ENCODE measurements at places on chromosomes 16 and 17.

DNA sequence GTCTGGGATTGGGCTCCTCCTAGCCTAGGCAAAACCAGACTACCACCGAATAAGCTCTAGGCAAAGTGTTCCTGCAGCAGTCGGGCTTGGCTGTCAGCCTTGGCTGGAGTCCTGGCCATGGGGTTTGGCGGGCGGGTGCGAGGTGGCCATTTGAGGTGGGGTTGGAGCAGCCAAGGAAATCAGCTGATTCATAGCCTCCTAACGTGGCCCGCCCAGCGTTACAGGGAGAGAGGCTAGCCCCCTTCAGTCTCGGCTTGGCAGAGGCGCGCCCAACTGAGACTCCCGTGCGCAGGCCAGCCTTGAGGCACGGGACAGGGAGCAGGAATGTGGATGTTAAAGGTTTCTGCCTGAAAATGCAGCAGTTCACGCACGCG lies 1.9 kb downstream of the PMP22 start:
- DNase-seq = no peak

DNA sequence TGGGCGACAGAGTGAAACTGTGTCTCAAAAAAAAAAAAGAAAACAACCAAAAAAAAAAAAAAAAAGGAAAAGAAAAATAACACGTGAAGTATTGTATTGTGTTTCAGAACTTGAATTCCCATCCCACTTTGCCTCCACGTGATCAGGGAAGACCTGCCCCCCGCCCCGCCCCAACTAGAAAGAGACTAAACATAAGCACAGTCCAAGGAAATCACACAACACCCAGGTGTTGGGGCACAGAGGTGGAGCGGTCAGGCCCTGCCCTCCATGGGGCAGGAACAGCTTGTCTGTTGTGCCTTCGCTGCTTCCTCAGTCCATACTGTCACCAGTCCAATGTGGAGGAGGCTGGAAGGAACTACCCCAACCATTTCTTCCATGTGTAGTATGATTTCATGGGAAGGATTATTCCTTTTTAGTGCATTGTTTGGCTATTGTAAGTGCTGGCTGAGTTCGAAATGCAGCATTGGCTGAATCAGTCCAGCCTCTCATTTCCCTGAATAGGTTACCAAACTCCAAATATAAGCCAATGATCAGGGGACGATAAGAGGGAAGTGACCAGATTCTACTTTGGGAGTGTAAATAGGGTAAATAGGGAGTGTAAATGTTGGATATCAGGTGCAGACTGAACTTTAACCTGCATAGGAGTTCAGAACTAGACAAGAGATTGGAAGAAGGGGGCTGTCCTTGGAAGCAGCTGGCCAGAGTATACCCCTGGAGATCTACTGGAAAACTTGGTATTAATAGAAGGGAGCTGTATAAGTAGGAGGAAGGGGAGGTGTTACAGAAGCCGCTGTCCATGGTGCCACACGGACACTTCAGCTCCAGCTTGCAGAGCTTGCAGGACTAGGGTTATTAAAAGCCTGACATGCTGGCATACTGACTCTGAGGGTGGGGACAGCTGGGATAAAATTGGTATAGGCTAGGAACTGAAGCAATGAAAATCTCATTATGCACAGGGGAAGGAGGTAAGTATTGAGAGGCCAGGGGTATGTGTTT lies 50.7 kb downstream of the TANGO6 start:
- no peak for DNase-seq

DNA sequence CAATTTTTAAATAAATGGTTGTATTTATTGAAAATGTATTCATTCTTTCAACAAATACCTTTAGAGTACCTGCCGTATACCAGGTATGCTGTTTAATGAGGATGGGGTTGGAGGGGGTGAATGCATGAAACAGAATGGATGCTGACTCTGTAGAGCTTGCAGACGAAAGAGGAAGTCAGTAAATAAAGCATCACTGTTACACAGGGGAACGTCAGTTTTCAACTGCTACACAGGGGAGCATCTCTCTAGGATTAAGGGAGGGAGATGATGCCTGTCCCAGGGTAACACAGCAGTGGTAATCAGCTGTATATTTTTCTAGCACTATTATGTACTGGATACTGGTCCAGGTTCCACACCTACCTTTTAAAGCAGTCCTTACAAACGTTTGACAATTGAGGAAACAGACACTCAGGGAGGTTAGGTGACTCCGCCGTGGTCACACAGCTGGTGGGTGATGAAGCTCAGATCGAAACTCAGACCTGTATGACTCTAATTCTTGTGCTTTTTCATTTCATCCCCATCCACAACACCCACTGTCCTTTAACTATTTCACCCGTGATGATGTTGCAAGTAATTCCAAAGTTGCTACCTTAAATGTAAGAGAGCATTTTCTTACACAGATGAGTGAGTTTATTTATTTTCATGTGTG lies 452.1 kb upstream of the HSBP1 start:
- no peak for DNase-seq

DNA sequence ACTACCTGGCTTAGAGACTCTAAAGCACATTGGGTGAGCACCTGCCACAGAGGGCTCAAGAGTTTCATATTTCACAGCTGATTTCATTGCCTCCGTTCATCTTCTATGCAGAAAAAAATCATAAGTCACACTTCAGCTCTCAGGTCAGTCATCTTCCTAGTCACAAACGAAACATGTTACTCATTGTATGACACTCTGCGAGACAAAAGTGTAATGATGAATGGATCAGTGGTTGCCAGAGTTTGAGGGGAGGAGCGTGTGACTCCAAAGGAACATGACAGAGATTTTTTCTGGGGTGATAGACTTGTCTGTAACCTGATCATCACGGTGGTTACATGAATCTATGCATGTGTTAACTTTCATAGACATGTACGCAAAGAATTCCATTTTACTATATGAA lies 195.2 kb upstream of the CNTNAP4 start:
- DNase-seq = no peak

GRCh38 chr17:1053661-1054360 lies 56.9 kb downstream of the TIMM22 start:
- DNase-seq = no peak

GRCh38 chr17:6660101-6660500 lies 8.5 kb downstream of the C17orf100 start:
- no peak for DNase-seq

- no peak for DNase-seq
These were observed 723.9 kb downstream of the MAF start for GRCh38 chr16:78876671-78877070.

DNA sequence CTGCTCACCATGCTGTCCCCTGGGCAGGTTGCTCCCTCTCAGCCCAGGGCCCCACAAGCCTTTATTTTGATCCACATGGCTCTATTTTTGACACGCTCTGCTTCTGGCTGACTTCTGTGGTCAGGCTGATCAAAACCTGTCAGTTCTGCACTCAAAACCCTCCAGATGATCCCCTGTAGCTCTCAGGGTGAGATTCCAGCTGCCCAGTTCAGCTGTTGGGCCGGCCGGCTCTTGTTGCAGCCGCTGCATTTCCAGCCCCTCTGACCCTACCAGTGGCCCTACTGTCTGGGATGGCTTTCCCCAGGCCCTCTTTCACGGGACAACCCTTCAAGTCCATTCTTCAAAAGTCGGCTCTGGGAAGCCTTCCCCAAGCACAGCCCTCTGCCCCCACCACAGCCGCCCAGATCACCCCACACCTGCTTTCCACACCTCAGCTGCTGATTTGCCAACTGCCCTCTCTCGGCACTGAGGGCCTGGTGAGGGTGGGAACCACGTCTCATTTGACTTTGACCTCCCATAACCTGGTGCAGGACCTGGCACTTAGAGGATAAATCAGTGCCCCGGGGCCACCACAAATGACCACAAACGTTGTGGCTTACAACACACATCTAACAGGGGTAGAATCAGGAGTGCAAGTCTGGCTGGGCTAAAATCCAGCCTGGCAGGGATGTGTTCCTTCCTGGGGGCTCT lies 16.3 kb upstream of the CACNG4 start:
- DNase-seq = no peak

GRCh38 chr17:78753316-78754250 lies 28.5 kb downstream of the CYTH1 start:
- DNase-seq = no peak

- no peak for DNase-seq
These were observed 6.8 kb upstream of the NSMCE1 start for GRCh38 chr16:27275394-27275793.

DNA sequence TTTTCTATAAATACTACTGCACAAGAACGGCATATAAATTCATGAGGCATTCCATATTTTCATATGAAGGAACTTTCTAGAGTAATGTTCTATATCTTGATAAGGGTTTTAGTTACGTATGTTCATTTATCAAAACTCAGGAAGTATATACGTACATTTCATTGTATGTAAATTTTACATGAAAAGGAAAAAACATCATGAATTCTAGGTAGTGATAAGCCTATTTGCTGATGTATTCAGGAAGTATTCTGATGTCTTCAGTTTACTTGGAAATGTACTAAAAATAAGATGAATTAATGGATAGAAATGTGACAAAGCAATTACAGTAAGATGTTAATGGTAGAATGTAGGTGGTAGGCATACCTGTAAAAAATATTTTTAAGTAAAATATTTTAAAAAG lies 4.7 kb downstream of the DGKE start:
- no peak for DNase-seq

DNA sequence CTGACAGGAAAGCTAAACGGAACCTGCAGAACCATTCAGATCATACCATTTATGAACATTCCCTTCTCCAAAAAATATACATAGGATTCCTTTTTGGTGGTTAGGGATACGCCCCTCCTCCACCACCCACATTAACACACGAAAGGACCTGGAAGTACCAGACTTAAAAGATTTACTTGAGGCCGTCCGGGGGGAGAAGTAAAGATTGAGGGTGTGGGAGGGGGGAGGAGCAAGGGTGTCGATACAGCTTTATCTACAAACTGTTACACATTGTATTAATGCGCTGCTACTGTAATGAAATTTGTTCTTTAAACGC lies 537 bp downstream of the PALB2 start:
- DNase-seq = no peak

DNA sequence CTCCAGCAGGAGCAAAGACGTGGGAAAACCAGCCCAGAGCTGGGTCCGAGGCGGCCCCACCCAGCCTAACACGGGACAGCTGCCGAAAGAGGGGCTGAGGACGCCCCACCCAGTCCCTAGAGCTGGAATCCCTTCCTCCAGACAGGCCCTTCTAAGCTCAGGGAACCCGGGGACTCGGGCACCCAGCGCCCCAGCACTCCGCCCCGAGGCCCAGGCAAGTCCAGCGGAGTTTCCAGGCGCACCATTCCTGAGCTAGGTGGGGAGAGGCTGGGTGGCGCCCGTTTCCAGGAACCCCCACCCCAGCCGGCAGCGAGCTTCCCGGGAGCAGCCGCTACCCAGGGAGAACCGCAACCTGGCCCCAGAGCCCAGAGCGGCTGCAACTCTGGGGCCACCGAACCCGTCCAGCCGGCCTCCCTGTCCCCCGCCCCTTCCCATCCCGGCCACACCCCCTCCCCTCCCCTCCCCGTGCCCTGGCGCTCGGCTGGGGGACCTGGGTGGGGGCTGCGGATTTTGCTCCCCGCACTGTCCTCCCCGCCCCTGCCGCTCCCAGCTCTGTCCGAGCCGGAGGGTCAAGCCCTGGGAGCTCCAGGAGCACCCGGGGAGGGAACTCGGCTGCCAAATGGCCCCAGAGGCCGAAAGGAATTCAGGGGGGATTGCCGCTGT lies 536 bp downstream of the TMC6 start:
- DNase-seq = no peak

DNA sequence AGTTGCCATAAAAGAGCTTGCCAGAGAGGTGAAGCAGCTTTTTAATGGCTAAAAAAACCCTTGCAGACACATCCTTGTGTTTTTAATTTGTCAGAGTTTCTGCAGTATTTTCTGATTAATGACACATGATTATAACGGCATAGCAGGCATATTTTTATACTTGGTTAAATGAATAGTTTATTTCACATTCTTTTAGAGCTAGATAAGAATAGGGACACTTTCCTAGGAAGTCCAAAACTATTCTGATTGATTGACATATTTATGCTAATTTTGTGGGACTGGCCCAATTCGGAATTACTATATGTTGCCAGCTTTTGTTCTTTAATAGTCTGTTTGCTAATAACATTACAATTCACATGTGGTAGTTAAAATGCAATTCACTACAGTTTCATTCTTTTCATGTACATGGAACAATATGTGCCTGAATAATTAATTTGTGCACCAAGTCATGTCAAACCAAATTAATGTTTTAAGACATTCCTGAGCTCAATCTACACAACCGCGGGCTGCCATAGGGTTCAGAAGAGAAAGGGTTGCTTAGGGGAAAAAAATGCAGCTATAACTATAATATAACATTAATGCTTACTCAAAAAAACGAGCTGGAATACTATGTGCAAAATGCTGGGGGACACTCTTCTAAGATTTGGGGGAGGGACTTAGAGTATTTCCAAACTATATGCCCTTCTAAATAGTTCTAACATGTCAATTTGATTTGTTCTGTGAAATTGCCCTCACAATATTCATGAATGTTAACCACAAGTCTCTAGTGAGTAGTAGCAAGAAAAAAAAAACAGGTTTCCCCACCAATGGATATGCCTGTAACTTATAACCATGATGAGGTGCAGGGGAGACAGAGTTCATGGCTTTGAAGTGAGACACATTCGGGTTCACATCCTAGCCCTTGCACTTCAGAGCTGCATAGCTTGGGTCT lies 305.4 kb downstream of the CEP112 start:
- no peak for DNase-seq

GRCh38 chr17:80261159-80261894 lies 675 bp downstream of the RNF213 start:
- DNase-seq = peak; percentile 57

DNA sequence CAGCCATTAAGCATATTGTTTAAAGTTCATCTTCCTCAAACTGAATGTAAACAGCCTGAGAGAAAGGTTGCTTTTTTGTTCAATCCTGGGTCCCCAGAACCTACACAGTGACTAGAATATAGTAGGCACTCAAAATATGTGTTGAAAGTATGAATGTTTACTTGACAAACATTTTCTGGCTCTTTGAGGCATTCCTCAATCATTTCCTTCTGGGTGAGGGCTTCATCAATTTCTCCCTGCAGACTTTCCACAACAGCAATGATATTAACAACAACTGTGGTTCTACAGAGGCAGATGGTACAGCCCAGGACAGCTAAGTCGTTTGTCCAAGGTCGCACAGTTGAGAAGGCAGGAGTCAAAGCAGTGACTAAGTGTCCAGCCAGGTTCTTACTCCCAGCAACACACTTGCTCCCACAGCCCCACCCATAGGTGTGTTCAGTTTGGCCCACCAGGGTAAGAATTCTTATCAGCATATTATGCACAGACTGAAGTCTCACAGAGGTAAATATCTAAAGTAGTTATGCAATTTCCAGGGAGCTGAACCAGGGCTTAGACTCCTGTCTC lies 61.1 kb downstream of the HS3ST3B1 start:
- DNase-seq = no peak

DNA sequence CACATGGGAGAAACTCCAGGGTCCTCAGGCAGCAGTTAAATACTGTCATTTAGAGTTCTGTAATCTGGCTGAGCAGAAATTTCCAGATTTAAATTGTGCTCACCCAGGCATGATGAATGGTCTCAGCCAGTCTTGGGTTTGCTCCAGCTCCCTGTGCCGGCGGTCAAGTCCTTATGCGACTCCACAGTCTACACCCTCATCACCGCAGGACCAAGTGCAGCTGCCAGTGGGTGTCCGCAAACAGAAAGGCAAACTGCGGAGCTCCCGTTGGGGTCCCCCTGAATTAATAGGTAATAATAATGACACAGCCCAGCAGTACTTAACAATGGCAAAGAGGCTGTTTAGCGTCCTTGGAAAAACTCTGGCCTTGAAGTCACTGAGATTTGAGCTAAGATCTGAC lies 3.9 kb upstream of the CACNG4 start:
- DNase-seq = no peak

Measured in activated CD4-positive, alpha-beta T cell treated with anti-CD3 and anti-CD28 coated beads for 1 hour (primary cell).